ENCODE measurements at places on chromosomes 13 and 19.
A peak's percentile ranks its signal among the peaks of the same experiment; 100 is the strongest.

DNA sequence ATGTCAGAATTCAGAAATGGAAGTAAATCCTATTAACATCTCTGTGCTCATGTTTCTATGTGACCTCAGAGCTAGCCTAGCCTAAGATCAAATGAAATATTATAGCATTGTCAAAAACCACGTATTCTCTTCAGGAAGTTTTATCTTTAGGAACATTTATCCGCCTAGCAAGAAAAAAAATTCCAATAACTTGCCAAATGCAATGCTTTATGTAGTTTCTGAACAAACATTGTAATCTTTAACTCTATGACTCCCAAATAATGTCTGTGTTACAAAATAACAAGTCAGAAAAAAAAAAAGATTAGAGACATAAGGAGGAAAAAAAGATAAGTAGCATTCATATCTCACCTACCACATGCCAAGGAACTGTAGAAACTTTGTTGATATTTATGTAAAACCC lies 18.4 kb upstream of the IPO5 start:
- no peak for DNase-seq

GRCh38 chr13:91620670-91621141 lies 222.3 kb downstream of the GPC5 start:
- no peak for DNase-seq

DNA sequence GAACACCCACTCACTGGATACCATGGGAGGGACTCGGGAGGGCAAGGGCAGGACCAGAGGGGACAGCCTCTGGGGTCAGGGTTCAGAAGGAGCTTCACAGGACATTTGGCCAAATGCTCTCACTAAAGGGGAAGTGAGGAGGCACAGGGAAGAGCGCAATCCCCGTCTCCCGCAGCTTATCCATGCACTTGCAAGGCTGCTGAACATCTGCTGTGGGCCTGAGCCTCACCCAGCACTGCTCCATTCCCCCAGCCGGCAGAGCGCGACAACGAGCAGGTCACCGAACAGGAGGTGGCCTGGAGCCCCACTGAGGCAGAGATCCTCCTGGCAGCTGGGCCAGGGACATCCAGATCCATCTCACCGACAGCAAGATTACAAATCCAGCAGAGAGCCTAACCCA lies 23.3 kb downstream of the ELAVL1 start:
- no peak for DNase-seq

DNA sequence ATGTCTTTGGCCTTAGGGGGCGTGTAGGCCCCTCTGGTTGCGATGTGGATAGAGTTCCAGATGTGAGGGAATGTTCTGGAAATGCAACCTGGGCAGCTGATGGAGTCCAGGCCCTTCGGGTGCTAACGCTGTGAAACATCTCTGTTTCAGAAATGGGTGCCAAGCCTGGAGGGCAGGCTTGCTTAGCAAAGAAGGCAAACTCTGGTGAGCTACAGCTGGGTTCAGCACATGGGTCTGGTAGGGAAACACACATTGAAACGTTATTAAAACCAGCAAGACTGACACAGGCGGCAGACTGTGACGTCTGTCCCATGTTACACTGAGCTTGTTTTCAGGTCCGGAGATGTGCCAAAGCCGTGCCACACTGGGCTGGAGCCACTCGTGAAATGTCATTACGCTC lies 8.6 kb upstream of the CDC16 start:
- no peak for DNase-seq

DNA sequence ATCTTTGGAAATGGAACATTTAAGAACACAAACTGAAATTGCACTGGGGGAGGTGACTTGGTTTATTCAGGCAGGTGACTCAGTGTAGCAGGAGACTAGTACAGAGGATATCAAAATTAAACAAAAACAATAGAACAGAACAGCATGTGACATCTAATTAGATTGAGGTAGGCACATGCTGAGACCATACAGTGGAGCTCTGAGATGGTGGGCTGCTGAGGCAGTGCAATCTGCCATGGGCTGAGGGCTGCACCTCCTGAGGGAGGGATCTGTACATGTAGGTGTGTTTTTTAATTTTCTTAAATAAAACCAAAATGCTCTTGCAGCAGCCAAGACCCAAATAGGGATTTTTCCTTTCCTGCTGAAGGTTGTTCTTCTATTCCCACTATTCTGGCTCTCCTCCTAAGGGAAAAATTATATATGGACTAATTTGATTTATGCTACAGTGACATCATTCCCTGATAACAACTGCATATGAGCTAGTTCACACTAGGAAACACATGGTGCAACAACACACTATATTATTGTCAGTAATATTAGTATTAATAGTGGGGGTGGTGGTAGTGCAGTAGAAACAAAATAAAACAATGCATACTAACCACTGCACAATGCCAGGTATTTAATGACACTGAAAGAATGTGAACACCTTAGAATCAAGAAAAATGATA lies 48.0 kb downstream of the LNX2 start:
- no peak for DNase-seq

- no peak for DNase-seq
Measured at GRCh38 chr19:48698046-48698445, 2.3 kb downstream of the FUT2 start.

DNA sequence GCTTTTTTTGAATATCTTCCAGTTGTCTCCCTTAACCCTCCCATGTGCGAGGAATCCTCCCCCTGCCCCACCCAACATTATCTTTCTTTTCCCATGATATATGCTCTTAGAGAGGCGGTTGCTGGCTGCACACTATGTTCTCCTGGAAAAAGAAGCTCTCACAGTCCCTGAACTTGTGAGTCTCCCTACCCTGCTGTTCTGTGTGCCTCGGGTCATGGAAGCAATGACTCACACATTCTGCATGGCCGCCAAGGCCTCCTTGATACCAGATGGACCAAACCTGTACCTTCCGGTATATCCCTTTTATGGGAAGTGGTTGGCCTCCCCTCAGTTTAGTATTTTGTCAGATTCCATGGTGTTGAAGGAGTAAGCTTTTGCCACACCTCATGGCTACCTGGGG lies 705.4 kb downstream of the SLITRK6 start:
- DNase-seq: no peak

GRCh38 chr13:97125810-97126738 lies 96.1 kb upstream of the MBNL2 start:
- DNase-seq: no peak

DNA sequence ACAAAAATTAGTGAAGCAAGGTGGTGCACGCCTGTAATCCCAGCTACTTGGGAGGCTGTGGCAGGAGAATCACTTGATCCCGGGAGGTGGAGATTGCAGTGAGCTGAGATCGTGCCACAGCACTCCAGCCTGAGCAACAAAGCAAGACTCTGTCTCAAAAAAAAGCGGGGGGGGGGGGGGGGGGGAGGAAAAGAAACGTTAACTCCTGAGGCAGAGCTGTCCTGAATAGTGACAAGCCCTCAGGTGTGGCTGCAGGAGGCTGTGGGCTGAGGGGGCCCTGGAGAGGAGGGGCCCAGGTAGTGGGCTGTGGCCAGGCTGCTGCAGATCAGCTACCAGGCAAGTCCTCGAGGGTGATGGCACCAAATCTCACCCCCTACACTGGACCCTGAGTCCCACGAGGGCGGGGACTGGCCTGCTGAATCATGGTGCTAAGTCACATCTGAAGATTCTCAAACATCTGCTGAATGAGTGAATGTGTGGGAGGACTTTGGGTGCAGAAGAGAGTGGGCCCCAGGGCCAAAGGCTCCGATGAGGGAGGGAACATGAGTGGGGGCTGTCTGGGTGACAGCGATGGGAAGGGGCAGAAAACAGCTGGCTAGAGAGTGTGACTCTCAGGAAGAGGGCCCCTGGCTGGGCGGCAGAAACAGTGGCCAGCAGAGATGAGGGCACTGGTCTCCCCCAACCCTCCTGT lies 24.6 kb upstream of the ATP1A3 start:
- DNase-seq: no peak

GRCh38 chr13:75135325-75135825 lies 346.6 kb downstream of the TBC1D4 start:
- DNase-seq: peak; percentile 60

DNA sequence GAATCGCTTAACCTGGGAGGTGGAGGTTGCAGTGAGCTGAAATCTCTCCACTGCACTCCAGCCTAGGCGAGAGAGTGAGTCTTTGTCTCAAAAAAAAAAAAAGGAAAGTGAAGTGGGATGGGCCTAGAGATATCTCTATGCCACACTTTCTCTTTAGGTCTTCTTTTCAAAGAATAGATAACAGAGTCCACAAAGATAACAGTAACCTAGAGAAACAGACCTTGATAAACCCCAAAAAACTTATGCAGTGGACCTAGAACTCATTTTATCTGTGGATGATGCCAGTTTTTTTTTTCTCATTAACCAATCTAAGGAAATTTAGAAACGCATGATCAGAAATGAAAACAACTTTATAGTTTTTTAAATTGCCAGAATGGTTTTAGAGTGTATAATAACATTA lies 227.4 kb downstream of the LHFPL6 start:
- no peak for DNase-seq

DNA sequence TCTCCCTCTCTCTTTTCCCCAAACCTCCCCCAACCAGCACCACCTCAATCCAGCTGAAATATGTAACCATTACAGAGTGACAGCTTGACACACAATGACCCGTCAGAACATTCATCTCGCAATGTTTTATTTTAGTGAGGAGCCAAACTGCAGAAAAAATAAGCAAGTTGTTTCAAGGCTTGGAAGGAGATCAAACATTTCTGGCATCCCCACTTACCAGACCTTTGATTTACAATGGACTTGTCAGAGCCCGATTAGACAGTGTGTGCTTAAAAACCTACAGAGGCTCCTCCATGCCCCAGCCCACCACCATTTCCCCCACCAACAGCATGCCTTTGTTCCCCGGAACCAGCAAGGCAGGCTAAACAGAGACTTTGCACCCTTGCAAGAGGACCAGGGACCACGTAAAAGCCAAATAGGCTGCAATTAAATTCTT lies 382.8 kb upstream of the ZNF507 start:
- peak; percentile 85 for DNase-seq

DNA sequence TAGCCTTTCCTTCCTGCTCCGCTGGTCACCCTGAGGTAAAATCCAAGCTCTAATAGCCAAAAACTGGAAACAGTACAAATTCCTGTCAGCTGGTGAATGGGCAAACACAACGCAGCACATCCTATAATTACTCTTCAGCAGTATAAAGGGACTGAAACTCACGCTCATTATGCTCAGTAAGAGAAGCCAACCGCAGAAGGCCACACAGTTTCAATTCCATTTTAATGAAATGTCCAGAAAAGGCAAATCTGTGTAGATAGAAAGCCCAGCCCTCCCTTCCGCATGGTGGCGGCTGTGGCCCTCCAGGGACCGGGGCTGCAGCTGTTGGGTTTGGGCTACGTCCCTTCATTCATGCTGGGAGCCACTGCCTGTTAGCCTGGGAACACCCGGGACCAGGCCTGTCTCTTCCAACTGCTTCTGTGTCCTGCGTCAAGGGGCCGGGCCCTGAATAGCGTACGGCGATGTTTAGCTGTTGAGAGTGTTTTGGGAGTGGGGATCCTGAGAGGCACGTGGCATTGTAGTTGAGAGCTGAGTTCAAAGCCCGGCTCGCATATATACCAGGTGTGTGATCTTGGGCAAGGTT lies 23.5 kb downstream of the NKPD1 start:
- DNase-seq: no peak

DNA sequence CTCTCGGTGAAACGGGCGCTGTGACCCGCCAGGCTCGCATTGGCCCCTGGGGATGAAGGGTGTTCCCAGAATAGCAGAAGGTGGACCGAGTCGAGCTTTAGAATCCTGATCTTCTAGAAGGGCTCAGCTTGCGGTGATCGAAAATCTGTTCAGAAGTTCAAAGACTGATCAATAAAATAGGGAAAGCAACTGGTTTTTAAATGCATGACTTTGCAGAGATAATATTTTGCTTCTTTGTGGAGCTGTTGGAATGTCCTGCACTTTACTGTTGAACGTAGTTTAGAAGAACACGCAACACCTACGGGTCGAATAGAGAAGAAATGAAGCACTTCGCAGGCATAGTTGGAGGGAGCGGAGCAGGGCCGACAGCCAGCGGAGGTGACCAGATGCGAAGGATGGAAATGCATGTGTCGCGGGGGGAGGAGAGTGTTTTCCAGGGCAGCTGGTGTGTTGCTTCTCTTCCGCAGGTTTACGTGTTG lies 766 bp downstream of the CEBPG start:
- peak; percentile 53 for DNase-seq

DNA sequence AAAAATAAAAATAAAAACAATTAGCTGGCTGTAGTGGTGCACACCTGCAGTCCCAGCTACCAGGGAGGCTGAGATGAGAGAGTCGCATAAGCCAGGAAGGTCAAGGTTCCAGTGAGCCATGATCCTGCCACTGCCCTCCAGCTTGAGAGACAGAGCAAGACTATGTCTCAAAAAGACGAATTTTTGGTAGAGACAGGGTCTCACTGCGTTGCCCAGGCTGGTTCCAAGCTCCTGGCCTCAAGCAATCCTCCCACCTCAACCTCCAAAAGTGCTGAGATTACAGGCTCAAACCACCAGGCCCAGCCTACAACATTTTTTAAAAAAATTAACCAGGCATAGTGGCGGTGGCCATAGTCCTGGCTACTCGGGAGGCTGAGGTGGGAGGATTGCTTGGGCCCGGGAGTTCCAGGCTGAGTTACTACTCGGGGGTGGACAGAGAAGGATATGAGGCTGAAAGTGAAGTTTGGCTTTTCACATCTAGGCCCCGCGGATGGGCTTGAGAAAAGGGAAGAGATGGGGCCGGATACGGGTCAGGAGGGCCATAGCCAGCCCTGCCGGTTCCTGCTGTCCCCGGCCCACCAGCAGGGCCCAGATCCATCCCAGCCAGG lies 10.2 kb downstream of the NDUFA11 start:
- DNase-seq: peak; percentile 36

GRCh38 chr19:19026299-19026971 lies 6.9 kb downstream of the SUGP2 start:
- DNase-seq: no peak

DNA sequence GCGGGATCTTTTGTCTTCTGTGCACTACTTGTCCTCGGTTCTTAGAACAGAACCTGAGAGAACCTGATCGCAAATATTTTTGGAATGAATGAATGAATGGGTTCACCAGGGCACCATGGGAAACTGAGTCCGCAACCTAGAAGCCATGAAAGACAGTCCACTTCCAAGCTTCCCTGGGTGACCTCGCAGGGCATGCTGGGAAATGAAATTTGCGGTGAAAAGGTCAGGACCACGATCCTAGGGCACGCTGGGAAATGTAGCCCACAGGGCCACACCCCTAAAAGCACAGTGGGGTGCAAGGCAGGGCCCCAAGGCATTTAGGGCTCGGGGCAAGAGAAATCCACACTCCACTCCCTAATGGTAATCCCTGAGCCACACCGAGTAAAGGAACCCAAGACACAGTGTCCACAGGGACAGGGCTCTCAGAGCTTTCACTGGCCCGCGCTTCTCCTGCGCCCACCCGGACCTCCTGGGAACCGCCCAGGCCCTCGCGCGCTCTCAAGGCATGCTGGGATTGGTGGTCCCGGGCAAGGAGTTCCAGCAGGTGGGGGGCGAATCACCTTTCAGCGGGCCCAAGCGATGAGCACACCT lies 1.1 kb upstream of the PPP1R12C start:
- no peak for DNase-seq
